Nasal cavity respiratory epithelium epithelial cell of viscerocranial mucosa (primary cell): ENCODE measurements at places on chromosomes 16 and 17. TPM values are rescaled to one million over a fixed set of nuclear protein-coding genes. Genes with fewer than 3 reads are reported as not detected.

The LPO gene
- under 0.01 and 0.21 TPM in 2 replicates for total RNA-seq

The ADORA2B gene
- total RNA-seq = 36.6 and 38.2 TPM in 2 replicates

The SAMD14 gene
- total RNA-seq = 0.28 TPM in 1 of 2 replicates, not detected in the other

The FZD2 gene
- 0.34 and 0.64 TPM in 2 replicates for total RNA-seq

The GPRC5B gene
- under 0.01 and 0.57 TPM in 2 replicates for total RNA-seq

The LRRC75A gene
- under 0.01 TPM in 2 replicates for total RNA-seq

The KRT15 gene
- 38.3 and 63.4 TPM in 2 replicates for total RNA-seq
